ENCODE measurements at places on chromosomes 7 and 10.

DNA sequence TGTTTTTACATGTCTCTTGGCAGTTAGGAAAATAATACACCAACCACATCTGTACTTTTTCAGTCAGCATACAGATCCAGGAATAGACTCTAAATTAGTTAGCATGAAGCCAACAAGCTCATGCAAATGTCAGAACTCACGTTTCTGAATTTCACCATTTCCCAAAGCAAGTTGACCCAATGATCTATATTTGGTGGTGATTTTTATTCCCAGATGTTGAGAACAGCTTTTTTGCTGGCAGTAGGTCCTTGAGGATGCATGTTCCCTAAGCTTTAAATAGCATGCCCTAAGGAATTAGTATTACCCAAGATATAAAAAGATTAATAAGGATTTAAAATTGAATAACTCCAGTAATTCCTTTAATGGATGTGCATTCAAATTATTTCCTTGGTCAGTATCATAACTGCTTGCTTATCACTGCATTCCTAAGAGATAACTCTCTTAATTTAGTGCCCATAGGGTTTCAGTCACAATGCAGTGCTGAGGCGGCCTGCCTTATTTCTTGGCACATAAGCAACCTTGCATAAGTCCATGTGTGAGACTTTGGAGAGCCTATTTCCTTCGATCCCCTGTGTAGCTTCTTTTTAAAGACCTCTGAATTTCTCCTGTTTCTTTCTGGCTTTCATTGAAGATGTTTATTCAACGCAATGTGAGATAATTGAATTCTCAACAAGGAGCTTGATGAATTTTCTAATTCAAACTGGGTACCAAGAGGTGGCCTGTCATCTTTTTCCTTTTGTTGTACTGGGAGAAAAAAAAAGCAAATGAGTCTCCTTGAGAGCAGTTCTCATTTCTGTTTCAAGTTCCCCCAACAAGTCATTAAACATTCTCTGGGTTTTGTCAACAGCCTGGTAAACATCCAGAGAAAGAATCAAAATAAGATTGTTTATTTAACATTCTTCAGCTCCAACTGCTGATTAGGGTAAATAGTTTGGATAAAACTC lies 135.3 kb upstream of the MEOX2 start:
- no peak for DNase-seq

DNA sequence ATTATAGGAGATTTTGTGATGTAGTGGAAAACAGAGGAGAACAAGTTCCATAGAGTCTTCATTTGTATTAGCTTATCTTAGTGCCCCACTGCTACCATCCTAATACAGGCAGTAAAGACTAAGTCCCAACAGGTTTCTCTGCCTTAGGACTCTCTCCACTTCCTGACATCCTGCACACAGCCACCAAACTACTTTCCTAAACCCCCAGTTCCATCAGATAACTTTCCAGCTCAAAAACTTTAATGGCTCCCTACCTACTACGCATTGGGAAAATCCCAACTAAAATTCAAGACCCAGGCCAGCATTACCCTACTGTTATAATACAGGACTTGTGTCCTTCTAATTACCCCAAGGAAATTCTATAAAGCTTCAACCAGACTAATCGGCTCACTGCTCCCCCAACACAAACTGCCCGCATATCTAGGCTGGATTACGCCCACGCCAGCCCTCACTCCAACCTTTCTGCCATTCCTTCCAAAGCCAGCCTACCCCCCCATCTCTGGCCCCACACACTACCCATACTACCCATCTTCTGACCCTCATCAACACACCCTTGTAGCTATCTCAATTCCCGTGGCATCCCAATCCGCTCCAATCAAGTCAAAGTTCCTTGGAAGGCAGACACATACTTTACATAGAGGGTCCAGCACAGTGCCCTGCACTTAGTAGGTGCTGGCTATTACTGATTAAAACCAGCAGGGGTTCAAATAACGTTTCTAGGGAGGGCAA lies 1.4 kb downstream of the IDE start:
- no peak for DNase-seq

GRCh38 chr7:129147731-129148130 lies 3.2 kb downstream of the TSPAN33 start:
- no peak for DNase-seq

GRCh38 chr10:132918617-132919373 lies 23.6 kb downstream of the CFAP46 start:
- DNase-seq: no peak

DNA sequence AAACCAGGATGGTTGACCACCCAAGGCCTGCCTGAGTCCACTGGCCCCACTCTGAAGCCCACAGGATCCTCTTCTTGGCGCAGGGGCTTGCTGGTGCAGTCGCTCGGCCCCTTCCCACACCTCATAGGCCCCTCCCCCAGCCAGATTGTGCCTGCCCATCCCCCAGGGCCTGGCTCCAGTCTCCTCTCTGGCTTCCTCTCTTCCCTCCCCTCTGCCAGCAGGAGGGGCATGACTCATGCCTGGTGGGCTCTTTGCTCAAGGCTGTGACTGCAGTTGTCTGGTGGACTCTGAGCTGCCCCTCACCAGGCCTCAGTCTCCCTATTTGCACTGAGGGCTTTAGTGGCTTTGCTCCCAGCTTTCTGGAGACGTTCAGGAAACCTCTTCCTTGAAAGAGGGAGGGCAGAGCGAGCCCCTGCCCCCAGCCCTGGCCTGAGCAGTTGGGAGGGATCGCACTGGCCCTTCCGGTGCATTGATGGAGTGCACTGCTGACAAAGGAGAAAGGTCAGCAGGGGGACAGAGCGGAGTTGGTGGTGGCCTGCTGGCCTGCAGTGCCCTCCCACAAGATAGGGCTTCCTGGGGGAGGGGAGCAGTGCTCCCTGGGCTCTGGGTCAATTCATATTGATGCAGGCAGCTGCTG lies 60.7 kb downstream of the ZMIZ1 start:
- DNase-seq: no peak

- DNase-seq: no peak
These were observed 128.2 kb downstream of the FGFR2 start for GRCh38 chr10:121469797-121470606.

- DNase-seq: no peak
These were observed 49.3 kb downstream of the CLIP2 start for GRCh38 chr7:74338366-74339108.

- no peak for DNase-seq
These were observed 17.9 kb downstream of the ZNF488 start for GRCh38 chr10:47366181-47366631.

GRCh38 chr10:101032637-101033224 lies 1.7 kb downstream of the SFXN3 start:
- peak; percentile 55 for DNase-seq

- DNase-seq: no peak
These were observed 144.1 kb downstream of the SRPK2 start for GRCh38 chr7:105244594-105244993.

- DNase-seq: peak; percentile 0
These were observed 6.7 kb downstream of the CALN1 start for GRCh38 chr7:72405418-72405817.

DNA sequence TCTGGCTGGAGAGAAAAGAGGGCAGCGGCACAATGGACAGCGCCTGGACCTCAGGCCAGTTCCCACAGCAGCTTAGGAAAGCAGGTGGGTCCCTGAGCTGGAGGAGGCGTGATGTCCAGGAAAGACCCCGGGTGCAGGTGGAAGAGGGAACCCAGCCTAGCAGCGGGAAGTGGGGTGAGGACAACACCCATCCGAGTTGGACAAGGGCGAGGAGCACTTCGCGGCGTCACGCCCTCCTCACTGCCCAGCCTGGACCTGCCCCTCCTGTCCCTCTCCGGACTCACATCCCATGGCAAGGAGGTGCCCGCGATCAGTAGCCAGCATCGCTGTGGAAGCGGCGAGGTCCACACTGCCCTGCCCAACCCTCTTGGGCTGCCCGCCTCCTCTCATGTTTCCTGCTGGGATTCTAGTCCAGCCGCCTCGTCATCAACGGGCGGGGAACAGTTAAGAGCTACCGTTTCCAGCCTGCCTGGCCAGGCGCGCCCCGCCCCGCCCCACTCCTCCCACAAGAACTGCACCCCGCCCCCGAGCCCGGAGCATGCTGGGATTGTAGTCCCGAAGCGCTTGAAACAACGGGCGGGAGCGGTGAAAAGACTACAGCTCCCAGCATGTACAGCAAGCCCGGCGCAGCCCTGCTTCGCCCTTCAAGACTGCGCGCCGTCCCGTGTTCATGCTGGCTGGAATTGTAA lies 930.6 kb upstream of the ZNF722 start:
- no peak for DNase-seq

DNA sequence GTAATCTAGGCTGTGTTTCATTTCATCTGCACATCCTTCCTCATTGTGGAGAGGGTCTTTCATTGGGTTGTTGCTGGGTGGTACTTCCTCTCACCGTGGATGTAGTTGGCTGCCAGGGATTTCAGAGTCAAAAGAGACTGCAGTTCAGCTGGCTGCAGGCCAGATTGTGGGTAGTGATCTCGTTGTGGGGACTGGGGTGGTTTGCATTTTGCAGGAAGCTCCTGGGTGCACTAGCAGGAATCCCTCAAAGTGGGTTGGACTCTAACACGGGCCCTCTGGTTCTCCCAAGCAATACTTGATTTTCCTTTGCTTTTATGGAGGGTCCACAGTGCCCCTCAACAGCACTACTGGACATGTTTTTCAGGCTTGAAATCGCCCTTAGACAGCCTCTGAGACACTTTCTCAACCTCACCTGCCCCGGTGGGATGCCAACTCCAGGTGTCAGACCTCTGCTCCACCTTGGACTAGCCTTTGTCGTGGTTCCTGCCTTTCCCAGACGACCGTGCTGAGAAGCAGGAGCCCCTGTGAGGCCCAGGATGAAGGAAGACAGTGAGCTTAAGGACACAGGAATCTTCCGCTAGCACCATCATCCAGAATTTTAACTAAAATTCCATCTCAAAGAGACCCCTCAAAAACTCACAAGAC lies 23.9 kb upstream of the ZNF273 start:
- no peak for DNase-seq

DNA sequence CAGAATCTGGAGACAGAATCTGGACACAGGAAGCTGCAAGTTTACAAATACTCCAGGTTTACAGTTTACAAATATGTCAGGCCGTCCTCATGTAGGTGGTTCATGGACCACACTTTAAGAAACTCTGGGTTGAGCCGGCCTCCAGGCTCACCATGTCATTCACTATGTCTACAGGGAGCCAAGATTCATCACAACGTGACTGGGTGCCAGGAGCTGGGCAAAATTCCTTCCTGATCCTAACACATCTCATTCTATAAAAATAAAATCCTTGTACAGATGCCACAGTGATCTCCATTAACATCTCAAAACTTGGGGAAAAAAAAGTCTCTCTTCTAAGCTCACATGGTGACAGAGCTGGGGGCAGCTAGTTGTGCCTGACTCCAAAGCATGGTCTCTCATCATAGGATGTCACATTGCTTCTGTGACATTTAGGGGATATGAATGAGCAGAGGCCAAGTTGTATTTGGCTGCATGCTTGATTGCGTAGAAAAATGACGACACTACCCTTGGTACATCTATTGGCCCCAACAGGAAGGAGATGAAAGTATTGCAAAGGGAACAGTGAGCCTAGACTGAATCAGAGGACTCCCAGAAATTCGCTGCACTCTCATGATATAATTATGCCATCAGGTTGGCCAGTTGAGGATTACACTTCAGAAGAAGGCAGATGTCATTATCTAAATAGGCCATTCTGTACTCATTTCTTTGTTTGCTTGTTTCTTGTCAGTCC lies 35.9 kb downstream of the MTURN start:
- no peak for DNase-seq

DNA sequence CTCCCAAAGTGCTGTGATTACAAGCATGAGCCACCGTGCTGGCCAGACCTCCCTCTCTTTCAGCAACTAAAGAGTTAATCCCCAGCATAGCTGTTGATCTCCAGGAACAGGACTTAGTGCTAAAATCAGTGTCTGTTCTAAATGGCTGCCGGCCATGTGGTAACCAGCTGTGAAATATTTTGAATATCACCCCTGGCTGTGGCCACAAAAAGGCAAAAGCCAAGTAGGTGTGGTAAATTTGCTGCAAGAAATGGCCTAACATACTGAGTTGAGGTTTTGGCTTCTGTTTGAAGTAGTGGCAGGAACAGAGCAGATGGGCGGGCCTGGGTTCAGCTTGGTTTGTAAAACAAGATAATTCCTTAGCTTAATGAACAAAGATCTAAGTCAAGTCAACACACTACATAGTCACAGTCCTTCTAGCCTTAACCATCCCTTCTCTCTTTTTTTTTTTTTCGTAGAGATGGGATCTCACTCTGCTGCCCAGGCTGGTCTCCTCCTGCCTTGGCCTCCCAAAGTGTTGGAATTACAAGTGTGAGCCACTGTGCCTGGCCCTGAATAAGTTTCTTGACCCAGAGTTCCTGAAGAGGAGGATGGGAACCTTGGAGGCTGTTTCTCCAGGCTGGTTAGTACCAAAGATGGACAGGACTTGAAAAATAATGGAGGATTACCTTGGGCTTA lies 22.7 kb upstream of the AGFG2 start:
- peak; percentile 11 for DNase-seq

DNA sequence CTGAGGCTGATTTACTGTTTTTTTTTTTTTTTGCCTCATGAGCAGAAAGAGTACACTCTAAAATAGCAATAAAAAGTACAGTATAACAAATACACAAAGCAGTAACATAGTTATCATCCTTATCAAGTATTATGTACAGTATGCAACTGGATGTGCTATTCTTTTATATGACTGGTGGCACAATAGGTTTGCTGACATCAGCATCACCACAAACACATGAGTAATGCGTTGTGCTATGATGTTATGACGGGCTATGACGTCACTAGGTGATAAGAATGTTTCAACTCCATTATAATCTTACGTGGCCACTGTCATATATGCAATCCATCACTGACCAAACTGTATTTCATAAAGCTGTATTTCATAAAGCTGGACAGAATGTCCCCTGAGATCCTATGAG lies 189.2 kb upstream of the GLI3 start:
- no peak for DNase-seq

DNA sequence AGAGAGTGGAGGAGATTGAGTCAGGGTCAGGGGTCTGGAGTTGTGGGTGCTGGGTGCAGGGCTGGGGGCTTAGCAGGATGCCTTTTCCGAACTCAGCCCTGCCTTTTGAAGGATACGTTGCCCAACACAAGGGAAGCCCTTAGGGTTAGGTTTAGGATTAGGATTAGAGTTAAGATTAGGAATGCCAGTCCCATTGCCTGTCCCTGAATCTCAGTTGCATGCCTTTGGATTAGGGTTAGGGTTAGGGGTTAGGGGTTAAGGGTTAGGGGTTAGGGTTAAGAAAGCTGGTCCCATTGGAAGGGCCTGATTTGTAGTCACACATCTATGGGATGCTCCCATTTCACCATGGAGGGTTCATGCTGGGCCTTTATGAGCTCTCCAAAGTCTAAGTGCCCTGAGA lies 20.8 kb upstream of the ZNF488 start:
- DNase-seq: no peak

GRCh38 chr7:106535234-106535932 lies 125.6 kb downstream of the CCDC71L start:
- DNase-seq: no peak

All from stimulated activated CD8-positive, alpha-beta memory T cell treated with anti-CD3 and anti-CD28 coated beads, Interleukin-15, amount 100 ng/mL, for 48 hours (primary cell).